ENCODE measurements at places on chromosomes 12 and 14.

GRCh38 chr12:49264466-49264872 lies 413 bp upstream of the TUBA1C start:
- DNase-seq = peak; percentile 58

GRCh38 chr12:56839915-56840325 lies 76.8 kb downstream of the HSD17B6 start:
- peak; percentile 86 for DNase-seq

GRCh38 chr12:128933926-128934325 lies 80.6 kb downstream of the GLT1D1 start:
- no peak for DNase-seq

GRCh38 chr12:68812553-68813241 lies 4.7 kb downstream of the MDM2 start:
- DNase-seq = peak; percentile 41

DNA sequence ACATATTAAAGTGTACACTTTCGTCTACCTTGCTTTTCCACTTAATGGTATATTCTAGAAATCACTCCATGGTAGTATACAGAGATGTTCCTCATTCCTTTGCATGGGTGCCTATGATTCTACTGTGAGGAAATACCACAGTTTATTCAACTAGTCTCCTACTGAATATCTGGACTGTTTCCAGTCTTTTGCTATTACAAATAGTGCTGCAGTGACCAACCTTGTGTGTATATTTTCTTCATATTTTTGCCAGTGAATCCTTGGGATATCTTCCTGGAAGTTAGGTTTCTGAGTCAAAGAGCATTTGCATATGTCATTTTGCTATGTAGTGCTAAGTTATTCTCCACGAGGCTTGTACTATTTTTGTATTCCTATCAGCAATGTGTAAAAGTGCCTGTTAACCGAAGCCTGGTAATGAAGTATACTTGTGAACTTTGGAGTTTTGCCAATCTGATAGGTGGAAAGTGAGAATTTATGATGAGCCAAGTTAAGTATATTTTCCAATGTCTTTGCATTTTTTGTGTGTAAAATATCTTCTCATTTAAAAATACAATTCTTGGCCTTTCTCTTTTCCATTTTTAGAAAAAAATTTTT lies 31.3 kb upstream of the TMEM263 start:
- no peak for DNase-seq

- peak; percentile 11 for DNase-seq
Observed at GRCh38 chr14:96660667-96661066, 136.5 kb upstream of the VRK1 start.

GRCh38 chr14:56555921-56556570 lies 23.6 kb upstream of the TMEM260 start:
- peak; percentile 39 for DNase-seq

- no peak for DNase-seq
Observed at GRCh38 chr14:100176811-100177327, 17.4 kb upstream of the DEGS2 start.

DNA sequence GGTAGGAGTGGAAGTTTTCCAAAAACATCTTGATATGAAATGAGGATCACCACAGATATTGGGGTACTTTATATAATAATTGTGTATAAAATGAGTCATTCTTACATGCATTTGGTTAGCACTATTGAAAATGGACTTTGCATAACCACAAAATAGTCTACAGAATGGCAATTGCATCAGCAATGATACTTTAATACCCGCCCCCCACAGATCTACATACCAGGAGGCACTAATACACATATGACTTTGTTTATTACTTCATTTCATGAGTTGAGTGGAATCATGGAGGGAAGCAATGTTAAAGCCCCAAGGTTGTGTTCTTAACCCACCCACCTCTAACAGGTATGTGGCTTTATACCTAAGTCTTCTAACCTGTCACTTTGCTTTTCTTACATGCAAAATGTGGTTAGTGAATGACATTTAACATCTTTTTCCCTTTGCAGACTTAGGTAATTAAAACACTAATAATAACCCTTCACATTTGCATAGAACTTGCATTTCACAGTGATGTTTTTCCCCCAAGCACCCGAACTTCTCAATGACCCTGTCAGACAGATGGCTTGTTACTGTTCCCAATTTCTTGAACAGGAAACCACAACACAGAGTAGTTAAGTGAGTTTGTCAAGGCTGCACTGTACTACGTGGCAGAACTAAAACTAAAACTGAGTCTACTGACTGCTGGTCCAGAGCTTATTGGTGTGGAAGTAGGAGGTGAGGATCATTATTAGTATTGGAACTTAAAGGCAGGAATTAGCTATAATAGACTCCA lies 101.9 kb downstream of the NPAS3 start:
- DNase-seq = no peak

DNA sequence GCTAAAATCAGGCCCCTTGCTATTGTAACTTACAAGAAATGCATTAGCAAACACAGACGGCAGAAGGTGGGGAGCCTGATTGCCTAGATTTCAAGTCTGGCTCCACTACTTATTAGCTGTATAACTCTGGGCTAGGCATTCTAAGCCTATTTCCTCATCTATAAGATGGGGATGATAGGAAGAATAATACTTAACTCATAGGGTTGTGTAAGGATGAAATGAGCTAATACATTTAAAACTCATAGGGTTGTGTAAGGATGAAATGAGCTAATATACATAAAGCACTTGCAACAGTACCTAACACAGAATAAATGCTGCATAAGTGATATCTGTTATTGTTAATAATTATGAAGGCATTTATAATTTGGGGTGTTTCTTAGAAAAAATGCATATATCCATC lies 60.1 kb upstream of the DIO2 start:
- no peak for DNase-seq

- DNase-seq = peak; percentile 84
Observed at GRCh38 chr12:117236456-117237001, 46.3 kb upstream of the FBXO21 start.

- no peak for DNase-seq
Observed at GRCh38 chr12:79402606-79403005, 288.2 kb downstream of the PAWR start.

DNA sequence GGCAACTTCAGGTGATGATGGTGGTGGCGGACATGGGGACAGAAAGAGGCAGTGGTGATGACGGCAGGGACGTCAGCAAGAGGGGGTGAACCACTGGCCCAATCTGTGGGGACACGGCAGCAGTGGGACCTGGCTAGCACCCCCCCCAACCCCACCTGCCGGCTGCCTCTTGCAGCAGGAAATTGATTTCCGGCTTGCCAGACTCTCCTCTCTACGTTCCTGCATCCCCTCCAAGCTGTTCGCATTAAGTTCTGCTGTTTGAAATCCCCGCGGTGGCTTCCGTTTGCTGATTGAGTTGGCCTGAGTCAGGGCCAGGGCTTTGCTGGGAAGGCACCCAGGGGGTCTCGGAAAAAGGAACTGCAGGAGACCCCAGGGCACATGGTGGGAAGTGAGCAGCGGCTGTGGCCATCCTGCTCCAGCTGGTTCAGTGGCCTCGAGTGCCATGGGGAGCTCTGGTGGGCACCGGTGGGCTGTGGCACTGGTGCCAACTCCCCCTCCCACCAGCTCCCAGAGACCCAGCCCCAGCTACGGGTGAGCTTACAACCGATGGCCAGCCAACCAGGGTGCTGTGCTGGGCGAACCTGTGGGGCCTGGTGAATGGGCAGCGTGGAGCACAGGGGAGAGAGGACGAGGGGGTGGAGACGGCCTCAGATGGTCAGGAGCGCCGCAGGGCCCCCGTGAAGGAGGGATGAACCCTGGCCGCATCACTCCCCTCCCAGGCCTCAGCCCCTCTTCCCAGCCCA lies 14.6 kb upstream of the NUDT14 start:
- DNase-seq = no peak

DNA sequence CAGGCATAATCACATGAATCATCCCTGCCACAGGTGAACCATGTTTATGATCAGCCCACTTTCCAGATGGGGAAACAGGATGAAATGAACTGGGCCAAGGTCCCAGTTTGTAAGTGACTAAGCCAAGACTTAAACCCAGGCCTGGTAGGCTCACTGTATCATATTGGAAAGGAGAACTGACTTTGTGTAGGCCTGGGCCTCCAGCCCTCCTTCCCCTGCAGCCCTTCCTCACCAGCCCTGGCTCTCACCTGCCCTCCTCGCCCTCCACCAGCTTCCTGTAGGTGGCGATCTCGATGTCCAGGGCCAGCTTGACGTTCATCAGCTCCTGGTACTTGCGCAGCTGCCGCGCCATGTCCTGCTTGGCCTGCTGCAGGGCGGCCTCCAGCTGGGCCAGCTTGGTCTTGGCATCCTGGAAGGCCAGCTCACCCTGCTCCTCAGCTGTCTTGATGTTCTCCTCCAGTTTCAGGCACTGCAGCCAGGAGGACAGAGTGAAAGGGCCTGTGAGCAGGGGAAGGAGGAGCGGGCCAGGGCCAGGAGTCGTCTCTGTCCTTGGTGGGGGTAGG lies 19.8 kb downstream of the KRT80 start:
- peak; percentile 44 for DNase-seq

- no peak for DNase-seq
Observed at GRCh38 chr12:105030820-105031807, 45.0 kb downstream of the NOPCHAP1 start.

DNA sequence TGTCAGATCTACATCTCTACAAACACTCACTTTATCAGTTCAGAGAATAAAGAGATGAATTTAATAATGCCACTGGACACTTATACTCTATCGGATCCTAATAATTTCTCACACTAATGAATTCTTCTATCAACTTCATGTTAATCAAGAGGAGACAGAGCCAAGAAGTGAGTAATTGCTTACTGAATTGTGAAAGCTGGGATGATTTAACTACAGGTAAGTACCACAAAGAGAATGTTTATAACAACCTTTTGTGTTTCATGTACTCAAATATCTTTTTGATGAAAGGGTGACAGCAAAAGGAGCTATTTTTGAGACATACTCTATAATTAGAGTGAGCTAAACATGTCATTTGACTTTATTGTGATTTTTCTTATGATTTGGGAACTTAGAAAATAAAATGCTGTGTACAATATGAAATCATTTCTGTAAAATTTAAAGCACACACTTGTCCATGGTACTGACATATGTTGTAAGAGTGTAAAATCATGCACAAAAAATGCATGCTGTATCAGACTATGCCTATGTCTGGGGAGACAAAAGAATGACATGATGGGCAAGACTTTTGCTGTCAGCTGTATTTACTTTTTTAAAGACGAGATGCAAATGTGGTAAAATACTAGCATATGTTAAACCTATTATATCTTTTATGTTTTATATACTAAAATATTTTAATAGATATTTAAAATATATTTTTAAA lies 361.2 kb downstream of the CCER1 start:
- DNase-seq = no peak

- DNase-seq = no peak
Observed at GRCh38 chr12:131018808-131019397, 65.2 kb downstream of the ADGRD1 start.

GRCh38 chr14:43795600-43796228 lies 711.4 kb downstream of the FSCB start:
- DNase-seq = peak; percentile 11

GRCh38 chr12:124098887-124099286 lies 125.9 kb downstream of the ZNF664 start:
- DNase-seq = no peak

DNA sequence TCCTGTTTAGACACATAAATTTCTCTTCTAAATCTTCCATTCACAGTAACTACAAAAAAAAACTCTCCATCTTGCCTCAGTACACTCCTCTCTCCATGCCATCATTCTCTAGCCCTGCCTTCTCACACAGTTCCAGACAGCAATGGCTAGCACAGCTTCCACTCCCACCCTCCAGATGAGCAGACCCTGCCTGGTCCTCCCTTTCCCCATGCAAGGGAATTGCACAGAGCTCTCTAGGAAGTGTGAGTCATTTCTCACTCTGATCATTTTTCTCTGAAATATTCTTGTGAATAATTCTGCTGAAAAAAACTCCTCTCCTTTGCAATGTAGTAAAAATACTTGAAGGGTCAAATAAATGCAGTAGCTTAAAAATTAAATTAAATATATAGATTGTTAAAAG lies 170.6 kb downstream of the BMP4 start:
- no peak for DNase-seq

DNA sequence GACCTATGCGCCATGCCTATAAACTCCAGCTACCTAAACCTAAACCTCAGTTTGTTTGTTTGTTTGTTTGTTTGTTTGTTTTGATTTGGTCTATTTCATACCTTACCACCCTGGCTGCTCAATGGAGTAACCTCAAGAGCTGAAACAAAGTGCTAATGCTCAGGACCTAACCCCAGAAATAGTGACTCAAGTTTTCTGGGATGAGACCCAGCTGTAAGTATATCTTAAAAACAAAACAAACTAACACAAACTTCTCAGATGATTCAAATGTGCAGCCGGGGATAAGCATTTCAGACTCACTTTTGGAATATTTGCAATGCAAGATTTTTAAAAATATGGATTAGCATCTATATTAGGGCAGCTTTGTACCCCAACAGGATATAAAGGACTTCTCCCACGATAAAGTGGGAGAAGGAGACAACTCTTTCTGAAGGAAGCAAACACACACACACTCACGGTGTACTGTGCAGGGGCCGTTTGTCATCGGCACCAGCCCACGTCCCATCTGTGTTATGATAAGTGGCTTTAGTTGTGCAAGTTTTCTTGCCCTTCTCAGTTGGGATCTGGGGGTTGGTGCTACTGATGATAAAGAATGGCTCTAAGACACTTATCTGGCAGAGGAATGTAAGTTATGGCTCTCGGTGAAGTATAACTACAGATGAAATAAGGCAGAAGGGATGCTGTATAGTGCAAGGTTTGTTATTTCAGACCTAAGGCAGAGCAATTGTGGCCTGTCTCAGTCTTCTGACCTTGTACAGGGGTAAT lies 516.7 kb upstream of the TMEM132C start:
- DNase-seq = peak; percentile 79

GRCh38 chr12:95533985-95534384 lies 17.3 kb downstream of the USP44 start:
- no peak for DNase-seq

DNA sequence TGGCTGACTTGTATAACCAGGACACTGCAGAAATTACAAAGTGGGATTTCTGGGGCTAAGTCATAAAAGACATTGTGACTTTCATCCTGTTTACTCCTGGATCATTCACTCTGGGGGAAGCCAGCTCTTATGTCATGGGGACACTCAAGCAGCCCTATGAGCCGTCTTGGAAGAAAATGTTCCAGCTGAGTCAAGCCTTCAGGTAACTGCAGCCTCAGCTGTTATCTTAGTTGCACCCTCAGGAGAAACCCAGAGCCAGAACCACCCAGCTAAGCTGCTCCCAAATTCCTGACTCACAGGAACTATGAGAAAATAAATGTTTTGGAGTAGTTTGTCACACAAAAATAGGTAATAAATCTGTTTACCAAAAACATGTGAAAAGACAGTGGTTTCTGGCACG lies 43.1 kb upstream of the GXYLT1 start:
- DNase-seq = no peak

- DNase-seq = no peak
Observed at GRCh38 chr12:24359418-24359817, 409.9 kb upstream of the SOX5 start.

DNA sequence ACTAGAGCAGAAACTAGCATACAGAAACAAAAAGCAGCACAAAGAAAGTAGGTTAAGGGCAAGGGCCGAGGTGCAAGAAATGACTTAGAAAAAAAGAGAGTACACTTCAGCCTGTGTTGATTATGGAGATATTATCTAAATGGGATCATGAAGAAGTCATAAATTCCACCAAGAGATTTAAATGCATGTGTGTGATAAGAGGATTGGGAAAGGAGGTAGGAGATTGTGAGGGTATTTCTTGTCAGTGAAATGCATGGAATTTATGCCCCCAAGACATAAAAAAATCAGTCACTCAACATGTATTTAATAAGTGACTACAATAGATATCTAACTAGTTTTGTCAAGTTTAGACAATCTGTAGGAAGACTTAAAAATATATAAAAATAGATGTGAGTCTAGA lies 976.2 kb upstream of the LRFN5 start:
- no peak for DNase-seq

GRCh38 chr12:66662179-66662578 lies 16.7 kb downstream of the GRIP1 start:
- no peak for DNase-seq

All from hematopoietic multipotent progenitor cell treated with erythropoietin and hydrocortisone succinate and interleukin-3 and kit ligand, for 6 days (in vitro differentiated cells).